ENCODE measurements at places on chromosomes 11 and 22.

- DNase-seq, result no peak
Observed at GRCh38 chr22:46654927-46655595, 34.9 kb downstream of the GRAMD4 start.

- no peak for DNase-seq
Observed at GRCh38 chr11:46247659-46248058, 29.8 kb upstream of the CREB3L1 start.

GRCh38 chr11:6194065-6194581 is 4.9 kb upstream of the OR52W1 start:
- no peak for DNase-seq

GRCh38 chr22:27088026-27088425 is 430.6 kb downstream of the MIAT start:
- DNase-seq, result no peak

GRCh38 chr11:10302744-10303557 is 1.9 kb upstream of the ADM start:
- DNase-seq, result peak; percentile 72

GRCh38 chr11:35844579-35844978 is 99.3 kb upstream of the LDLRAD3 start:
- DNase-seq, result no peak

- no peak for DNase-seq
Observed at GRCh38 chr11:27349919-27350318, 13.1 kb downstream of the CCDC34 start.

DNA sequence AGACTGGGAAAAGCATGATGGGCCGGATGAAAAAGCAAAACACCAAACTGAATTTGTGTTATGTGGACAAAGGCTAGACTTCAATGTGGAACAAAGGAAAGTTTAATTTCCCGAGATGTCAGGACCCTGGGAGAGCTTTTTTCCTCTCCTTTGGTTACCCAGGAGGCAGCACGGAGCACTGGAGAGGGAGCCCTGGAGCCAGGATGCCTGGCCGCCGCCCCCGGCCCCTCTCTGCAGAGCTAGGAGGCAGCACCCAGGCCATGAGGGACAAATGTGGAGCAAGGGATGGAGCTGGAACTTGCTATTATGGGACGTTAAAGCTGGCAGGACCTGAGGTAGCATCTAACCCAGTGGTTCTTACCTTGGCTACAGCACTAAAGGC is 108.9 kb downstream of the MORC2 start:
- no peak for DNase-seq

GRCh38 chr22:26174280-26174679 is 5.0 kb downstream of the SEZ6L start:
- DNase-seq, result no peak

- no peak for DNase-seq
Observed at GRCh38 chr22:21719024-21719423, 16.6 kb downstream of the YPEL1 start.

DNA sequence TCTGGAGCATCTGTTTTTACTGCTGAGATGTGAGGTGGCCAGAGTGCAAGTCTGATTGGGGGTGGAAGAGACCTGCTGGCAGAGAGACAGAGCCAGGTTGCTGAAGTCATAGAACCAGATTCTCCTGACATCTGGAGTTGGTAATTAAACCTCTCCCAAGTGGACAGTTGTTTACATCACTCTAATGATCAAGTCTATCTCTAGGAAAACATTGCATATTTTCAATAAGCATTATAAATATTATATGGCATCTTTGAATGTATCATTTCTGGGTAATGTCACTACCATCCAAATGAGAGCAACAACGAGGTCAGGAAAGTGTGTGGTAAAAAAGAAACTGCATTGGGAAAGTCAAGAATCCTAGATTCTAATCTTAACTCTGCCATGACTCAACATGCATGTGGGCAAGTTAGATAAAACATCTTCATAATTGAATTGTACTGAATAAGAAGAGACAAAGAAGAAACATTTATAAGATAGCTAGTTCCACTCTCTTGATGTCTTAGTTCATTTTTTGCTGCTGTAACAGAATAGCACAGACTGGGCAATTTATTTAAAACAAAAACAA is 351.2 kb upstream of the API5 start:
- DNase-seq, result no peak

GRCh38 chr11:117902001-117902845 is 25.8 kb upstream of the FXYD6 start:
- no peak for DNase-seq

- no peak for DNase-seq
Observed at GRCh38 chr11:117511483-117511930, 183.9 kb downstream of the CEP164 start.

GRCh38 chr11:2533587-2534133 is 88.9 kb downstream of the KCNQ1 start:
- DNase-seq, result peak; percentile 54

DNA sequence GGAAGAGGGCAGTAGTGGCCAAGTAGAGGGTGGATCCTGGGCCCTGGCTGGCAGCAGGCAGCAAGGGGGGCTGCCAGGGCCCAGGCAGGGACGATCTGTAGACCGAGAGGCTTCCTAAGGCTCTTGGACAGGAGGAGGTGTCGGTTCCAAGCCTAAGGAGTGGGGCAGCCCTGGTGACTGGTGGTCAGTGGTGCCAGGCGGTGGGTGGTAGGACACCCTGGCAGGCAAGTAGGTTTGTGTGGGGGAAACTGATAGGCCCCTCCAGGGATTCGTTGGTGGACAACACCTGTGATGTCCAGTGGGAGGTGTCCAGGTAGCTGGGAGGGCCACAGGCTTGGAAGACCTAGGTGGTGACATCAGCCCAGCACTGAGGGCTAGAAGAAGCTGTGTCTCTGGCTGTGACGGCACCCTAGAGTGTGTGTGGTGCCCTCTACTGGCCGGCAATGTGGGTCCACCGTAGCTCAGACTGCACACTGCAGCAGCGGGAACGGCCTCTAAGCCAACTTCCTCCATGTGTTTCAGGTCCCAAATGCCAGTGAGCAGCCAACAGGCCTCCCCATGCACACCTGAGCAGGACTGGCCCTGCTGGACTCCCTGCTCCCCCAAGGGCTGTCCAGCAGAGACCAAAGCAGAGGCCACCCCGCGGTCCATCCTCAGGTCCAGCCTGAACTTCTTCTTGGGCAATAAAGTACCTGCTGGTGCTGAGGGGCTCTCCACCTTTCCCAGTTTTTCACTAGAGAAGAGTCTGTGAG is 9.4 kb upstream of the SAMM50 start:
- DNase-seq, result peak; percentile 74

DNA sequence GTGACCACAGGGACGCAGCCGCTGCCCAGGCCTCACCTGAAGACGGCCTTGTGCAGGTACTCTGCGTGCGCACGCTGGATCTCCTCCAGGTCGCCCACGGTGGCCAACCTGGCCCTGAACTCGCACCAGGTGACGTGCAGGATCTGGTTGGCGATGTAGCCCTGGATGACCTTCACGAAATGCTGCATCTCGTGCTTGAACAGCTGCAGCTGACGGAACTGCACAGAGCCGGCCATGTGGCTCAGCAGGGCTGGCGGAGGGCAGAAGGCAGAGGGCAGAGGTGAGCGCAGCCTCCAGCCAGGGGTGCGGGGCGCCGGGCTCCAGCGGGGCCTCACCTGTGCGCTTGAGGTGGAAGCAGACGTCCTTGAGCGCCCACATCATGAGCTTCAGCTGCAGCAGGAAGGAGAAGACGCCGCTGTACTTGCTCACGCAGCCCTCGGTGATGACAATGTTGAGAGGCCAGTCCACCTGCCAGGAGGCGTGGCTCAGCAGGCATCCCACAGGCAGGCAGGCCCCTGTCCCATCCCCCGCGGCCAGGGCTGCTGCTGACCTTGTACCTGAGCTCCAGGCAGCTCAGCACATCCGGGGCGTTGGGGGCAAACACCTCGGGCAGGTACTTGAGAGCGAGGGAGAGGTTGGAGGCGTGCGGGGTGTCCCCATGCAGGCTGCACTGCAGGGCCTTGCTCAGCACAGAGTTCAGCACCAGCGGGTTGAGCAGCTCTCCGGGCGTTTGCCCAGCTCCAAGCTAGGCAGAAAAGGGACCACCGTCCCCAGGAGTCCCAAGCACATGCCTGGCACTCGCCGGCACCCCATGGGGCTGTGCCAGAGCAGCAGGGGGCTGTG is 17.6 kb downstream of the SELENOO start:
- DNase-seq, result no peak

DNA sequence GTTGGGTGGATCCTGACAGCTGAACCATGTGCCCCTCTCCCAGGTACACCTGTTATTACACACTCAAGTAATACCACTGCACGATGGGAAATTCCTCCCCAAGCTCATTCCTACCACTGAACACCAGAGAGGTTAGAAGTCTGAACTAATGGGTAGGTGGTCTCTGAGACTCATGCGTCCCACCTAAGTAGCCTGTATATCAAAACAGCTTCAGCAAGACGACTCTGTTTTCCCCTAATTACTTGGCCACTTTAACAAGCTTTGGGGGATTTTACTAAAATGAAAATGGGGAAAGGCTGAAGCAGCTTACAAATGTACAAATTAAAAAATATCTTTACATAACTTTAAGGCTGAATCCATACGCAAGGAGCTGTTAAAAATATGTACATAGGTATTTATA is 29.4 kb downstream of the LGR4 start:
- no peak for DNase-seq

DNA sequence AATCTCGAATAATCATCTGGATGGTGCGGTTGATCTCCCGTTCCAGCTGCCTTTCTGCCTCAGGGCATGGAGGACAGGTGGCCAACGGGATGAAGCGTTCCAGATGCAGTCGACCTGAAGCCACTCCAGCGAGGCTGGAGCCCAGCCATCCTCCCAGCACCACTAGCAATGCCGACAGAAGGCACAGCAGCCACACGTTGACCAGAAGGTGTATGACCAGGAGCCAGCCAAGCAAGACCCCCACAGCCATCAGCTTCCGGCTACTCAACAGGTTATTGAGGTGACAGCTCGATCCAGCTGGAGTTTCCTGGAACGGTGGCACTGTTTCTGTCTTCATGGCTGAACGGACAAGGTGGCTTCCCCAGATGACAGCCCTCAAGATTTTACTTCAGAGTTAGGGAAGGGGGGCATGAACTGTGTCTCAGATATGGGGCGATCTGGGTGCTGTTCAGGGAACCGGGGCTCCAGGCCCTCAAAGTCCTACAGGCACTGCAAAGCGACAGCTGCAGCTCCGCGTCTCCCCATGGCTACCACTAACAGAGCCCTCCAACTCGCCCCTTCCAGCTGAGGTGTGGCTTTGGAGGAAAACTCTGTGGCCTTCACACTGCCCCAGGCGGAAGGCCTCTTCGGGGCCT is 559 bp downstream of the SNX19 start:
- no peak for DNase-seq

- no peak for DNase-seq
Observed at GRCh38 chr11:10209326-10209725, 84.7 kb downstream of the SBF2 start.

GRCh38 chr11:44945666-44946065 is 5.0 kb downstream of the TP53I11 start:
- no peak for DNase-seq

GRCh38 chr22:22865311-22866072 is 22.1 kb upstream of the IGLL5 start:
- no peak for DNase-seq

- peak; percentile 23 for DNase-seq
Observed at GRCh38 chr11:2792381-2793250, 92.8 kb upstream of the KCNQ1OT1 start.

- DNase-seq, result no peak
Observed at GRCh38 chr22:27124351-27124966, 467.1 kb downstream of the MIAT start.

DNA sequence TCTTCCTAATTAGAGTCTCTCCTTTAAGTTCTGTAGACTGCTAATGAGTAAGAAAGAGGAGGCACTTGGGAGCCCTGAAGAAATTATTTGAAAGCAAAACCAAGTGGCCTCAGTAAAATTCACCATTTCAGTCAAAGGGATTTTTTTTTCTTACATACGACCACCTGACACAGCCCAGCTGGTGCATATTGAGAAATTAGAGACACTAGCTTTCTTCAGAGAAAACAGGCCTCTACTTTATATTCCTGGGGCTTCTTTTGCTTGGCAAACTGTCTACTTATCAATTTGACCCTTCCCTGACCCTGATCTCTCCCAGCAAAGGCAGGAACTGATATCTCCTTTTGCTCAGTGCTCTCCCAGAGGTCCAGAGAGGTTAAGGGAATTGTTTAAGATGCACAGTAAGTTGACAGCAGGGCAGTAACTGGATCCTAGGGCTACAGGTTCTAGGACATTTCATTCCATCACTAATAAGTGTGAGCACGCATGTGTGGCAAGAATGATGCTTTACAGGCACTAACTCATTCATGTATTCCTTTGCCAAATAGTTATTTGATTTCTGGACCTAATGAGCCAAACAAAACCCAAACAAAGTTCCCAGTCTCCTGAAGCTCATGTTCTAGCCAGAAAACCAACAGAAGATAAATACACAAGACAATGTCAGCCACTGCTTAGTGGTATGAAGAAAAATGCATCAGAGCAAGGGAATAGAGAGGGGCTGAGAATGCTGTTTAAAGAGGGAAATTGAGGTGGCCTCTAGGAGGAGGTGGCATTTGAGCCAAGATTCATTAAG is 467.6 kb downstream of the SOX6 start:
- DNase-seq, result no peak

GRCh38 chr11:35943309-35943708 is 553 bp upstream of the LDLRAD3 start:
- no peak for DNase-seq

- DNase-seq, result no peak
Observed at GRCh38 chr11:93843906-93844305, 6.5 kb downstream of the VSTM5 start.

GRCh38 chr11:8167796-8168195 is 1.0 kb downstream of the RIC3 start:
- no peak for DNase-seq

DNA sequence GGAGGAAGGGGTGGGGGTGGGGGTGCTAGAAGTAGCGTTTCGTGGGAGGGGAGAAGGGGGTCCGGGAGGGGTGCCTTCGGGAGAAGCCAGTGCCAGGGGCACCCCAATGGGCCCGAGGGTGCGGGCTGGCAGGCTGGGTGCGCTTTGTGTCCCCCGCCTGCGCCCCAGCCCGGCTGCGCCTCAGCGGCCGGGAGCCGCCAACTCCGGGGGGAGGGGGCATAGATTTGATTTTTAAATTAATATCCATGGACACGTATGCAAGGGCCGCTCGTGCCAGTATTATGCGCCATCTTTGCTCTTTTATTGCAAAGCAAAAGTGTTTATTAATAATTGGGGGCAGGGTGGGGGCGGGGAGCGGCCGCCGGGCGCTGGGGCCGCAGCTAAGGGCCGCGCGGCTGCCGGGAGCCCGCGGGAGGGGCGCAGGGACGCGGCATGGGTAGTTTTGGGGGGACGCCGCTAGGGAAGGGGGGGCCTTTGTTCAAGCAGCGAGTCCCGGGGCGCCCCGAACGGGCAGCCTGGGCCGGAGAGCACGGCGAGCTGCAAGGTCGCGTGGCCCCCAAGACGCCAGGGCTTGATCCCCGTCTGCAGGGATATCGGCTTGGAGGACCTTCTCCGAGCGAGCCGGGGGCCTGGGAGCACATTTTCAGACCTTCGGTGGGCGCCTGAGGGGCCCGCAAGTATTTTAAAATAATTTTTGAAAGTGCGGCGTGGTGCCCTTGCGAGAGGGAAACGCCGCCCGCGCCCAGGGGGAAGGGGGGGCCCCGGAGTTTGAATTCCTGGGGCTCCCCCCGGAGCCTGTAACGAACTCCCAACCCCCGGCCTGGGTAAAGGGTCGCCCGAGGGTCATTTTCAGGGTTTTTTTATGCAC is 959 bp downstream of the CCND1 start:
- DNase-seq, result peak; percentile 39
